ENCODE measurements at places on chromosomes 6 and 20. TPM values are rescaled to one million over a fixed set of nuclear protein-coding genes. Genes with fewer than 3 reads are reported as not detected.
A peak's percentile ranks its signal among the peaks of the same experiment; 100 is the strongest.

PRSS35 gene
- 1.3 TPM for total RNA-seq

CD93 gene
- 160 TPM for total RNA-seq

BTNL2 gene
- total RNA-seq = not detected

SPTLC3 gene
- 35.3 TPM for total RNA-seq

HLA-DOB gene
- 0.64 TPM for total RNA-seq

TNFRSF21 gene
- total RNA-seq = 28.9 TPM

SLC17A4 gene
- total RNA-seq = not detected

DNA sequence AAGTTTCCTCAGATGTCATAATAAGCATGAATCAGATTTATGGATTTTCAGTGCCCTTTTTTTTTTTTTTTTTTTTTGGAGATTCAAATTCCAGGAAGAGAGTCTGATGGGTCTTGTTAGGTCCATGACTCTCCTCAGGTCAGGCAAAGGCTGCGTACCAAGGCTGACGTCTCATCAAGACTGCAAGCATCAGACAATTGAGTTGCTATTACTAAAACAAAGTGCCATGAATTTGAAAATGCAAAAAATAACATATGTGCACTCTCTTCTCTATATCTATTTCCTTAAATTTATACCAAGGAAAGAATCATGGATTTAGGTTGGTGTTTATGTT lies 134.7 kb downstream of the FAM83B start:
- no peaks in the 10 kb centered on the region for H3K36me3 ChIP-seq
- no peaks in the 10 kb centered on the region for H3K27me3 ChIP-seq
- H3K4me1 ChIP-seq = no peaks in the 10 kb centered on the region

GRCh38 chr6:154457046-154457713 lies 53.3 kb downstream of the CNKSR3 start:
- no peak for DNase-seq
- H3K4me3 ChIP-seq = no peak overlapping the region
- H3K27me3 ChIP-seq = no peaks in the 10 kb centered on the region
- no peaks in the 10 kb centered on the region for H3K4me1 ChIP-seq

DNA sequence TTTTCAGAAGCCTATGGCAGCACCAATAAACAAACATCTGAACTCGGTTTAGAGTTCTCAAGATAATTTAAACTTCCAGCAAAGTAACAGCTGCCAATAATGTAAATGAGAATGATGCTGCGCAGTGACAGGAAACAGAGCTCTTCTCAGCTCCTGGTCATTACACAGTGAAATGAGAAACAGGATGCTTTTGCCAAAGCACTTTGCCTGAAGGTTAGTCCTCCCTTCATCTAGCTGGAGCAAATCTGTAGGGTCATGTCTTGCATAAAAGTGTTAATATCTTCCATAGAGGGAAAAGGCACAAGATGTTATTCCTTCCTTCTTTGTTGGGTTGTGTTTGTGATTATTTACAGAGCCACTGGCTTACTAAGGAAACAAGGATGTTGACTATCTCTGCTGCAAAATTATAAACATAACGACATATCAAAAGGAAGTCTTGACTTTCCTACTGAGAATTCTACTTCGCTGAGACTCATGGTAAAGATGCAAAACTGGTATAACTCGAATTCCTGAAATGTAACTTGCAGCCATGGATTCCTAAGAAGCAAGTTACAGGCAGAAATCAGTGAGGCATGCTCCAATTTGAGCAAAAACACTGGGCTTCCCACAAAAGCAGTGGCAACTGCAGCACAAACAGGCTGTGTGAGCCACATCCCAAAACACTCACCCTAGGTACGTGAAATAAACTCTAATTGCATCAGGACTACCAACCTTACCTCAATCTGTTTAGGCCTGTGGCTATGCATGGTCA lies 102.5 kb upstream of the BEND6 start:
- H3K27ac ChIP-seq = no peak overlapping the region
- peak overlapping the region; percentile 48 for H3K4me3 ChIP-seq
- no peaks in the 10 kb centered on the region for H3K27me3 ChIP-seq
- H3K36me3 ChIP-seq = no peaks in the 10 kb centered on the region
- no peak for DNase-seq
- peaks cover 14% of the 10 kb centered on the region for H3K4me1 ChIP-seq

DNA sequence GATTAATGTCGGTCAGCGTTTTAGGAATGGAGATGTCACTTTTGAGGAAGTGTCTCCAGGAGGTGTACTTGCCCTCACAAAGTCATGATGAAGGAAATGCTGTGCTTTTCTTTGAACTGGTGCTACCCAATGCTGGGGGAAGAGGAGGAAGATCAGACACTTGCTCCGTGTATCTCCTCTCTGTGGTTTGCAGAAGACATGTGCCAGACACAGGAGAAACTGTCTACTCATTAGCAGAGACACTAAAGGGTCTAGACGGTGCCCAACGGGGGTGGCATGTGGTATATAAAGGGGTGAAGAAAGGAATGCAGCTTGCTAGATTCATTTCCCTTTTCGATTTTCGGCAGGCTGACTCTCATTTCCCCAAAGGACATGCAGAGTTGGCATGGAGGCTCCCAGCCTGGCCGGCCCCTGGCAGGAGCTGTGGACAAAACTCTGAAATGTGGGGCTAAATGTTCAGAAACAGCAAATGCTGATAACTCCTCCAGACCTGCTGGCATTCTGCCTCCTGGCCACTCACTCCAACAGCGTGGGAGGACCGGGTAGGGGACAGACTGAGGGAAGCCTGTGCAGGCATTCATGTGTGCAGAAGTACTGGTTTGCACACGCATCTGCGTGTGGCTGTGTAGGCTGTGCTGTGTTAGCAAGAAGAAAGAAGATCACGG lies 59.6 kb upstream of the QKI start:
- no peaks in the 10 kb centered on the region for H3K36me3 ChIP-seq
- DNase-seq = peak; percentile 71
- H3K4me1 ChIP-seq = peaks cover 20% of the 10 kb centered on the region
- no peak overlapping the region for H3K4me3 ChIP-seq

- H3K36me3 ChIP-seq = no peaks in the 10 kb centered on the region
- no peak for DNase-seq
- no peaks in the 10 kb centered on the region for H3K27me3 ChIP-seq
- no peak overlapping the region for H3K27ac ChIP-seq
These were observed 83.7 kb downstream of the FYN start for GRCh38 chr6:111789598-111789997.

DNA sequence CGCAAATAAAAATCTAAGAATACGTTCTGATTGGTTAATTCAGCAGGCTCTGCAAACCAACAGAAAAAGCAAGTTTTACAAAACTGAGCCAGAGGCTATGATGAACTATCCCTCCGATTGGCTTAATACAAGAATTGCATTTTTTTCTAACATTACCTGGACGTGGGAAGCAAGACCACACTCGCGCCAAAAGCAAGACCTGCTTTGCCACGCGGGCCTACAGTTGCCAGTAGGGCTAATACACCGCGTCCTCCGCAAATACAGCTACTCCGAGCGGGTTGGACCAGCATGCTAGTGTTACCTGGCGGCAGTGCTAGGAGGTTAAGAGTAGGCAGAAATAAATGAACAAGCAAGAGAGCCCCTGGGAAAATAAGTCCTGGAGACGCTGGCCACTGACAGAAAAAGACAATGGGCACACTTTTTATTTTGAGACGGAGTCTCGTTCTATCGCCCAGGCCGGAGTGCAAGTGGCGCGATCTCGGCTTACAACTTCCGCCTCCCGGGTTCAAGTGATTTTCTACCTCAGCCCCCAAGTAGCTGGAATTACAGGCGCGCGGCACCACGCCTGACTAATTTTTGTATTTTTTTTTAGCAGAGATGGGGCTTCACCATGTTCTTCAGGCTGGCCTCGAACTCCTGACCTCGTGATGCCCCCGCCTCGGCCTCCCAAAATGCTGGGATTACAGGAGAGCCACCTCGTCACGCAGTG lies 131.9 kb upstream of the BTN3A2 start:
- H3K27me3 ChIP-seq = peaks cover 59% of the 10 kb centered on the region
- H3K36me3 ChIP-seq = no peaks in the 10 kb centered on the region
- peak overlapping the region; percentile 52 for H3K4me3 ChIP-seq
- peak overlapping the region; percentile 84 for H3K27ac ChIP-seq
- no peak for DNase-seq

GRCh38 chr6:34906826-34907225 lies 17.8 kb downstream of the ANKS1A start:
- H3K4me1 ChIP-seq = no peaks in the 10 kb centered on the region
- H3K36me3 ChIP-seq = no peaks in the 10 kb centered on the region
- no peaks in the 10 kb centered on the region for H3K27me3 ChIP-seq
- DNase-seq = no peak

GRCh38 chr6:95099410-95099809 lies 477.9 kb upstream of the MANEA start:
- no peaks in the 10 kb centered on the region for H3K36me3 ChIP-seq
- no peak overlapping the region for H3K27ac ChIP-seq
- no peak overlapping the region for H3K4me3 ChIP-seq
- DNase-seq = no peak
- no peaks in the 10 kb centered on the region for H3K27me3 ChIP-seq
- no peaks in the 10 kb centered on the region for H3K4me1 ChIP-seq

DNA sequence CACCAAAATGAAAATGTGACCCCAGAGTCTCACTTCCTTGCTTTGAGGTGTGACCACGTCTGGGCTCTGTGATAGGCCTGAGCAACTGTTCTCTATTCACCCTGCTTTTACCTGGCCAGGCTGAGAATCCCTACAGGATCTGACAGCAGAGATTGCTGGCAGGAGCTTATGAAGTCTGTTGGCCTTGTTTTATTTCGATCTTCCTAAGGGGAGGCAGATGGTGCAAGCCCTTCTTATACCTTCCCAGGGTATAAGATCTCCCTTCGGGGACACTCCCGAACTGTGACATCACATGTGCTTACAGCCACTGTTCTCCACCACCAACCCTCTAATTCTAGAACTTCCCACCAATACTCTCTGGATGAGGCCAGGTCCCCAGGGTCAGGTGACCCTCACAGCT lies 26.8 kb downstream of the MYT1 start:
- no peaks in the 10 kb centered on the region for H3K4me1 ChIP-seq
- H3K4me3 ChIP-seq = no peak overlapping the region
- no peaks in the 10 kb centered on the region for H3K27me3 ChIP-seq
- no peak overlapping the region for H3K27ac ChIP-seq
- no peaks in the 10 kb centered on the region for H3K36me3 ChIP-seq

GRCh38 chr20:24723647-24724352 lies 225.3 kb upstream of the CST7 start:
- no peaks in the 10 kb centered on the region for H3K4me1 ChIP-seq
- no peak overlapping the region for H3K27ac ChIP-seq
- H3K27me3 ChIP-seq = peaks cover 19% of the 10 kb centered on the region
- DNase-seq = no peak

GRCh38 chr20:57605878-57606277 lies 14.3 kb downstream of the ZBP1 start:
- DNase-seq = no peak
- H3K27ac ChIP-seq = no peak overlapping the region
- no peaks in the 10 kb centered on the region for H3K36me3 ChIP-seq
- H3K4me3 ChIP-seq = no peak overlapping the region
- H3K27me3 ChIP-seq = no peaks in the 10 kb centered on the region

GRCh38 chr6:19410481-19410880 lies 426.7 kb upstream of the ID4 start:
- no peaks in the 10 kb centered on the region for H3K36me3 ChIP-seq
- no peaks in the 10 kb centered on the region for H3K27me3 ChIP-seq
- no peaks in the 10 kb centered on the region for H3K4me1 ChIP-seq
- no peak overlapping the region for H3K4me3 ChIP-seq

DNA sequence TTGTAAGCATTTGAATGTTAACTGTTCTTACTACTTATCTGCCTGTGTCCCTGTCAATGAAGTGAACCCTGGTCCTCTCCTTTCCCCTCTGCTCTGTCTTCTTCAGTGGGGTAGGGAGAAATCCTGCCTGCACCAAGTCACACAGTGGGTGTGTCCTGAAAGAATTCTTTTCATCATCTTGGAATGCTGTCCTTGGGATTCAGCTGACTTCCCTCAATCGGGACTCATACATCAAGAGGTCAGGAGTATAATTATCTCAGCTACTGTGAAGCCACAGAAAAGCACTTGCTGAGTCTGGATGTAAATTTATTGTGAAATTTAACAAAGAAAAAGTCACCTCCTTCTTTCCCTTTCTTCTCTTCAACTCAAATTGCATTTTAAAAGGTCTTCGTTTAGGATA lies 328.5 kb downstream of the SOX4 start:
- no peaks in the 10 kb centered on the region for H3K27me3 ChIP-seq
- H3K36me3 ChIP-seq = no peaks in the 10 kb centered on the region
- no peaks in the 10 kb centered on the region for H3K4me1 ChIP-seq
- no peak overlapping the region for H3K4me3 ChIP-seq
- H3K27ac ChIP-seq = no peak overlapping the region
- DNase-seq = no peak

DNA sequence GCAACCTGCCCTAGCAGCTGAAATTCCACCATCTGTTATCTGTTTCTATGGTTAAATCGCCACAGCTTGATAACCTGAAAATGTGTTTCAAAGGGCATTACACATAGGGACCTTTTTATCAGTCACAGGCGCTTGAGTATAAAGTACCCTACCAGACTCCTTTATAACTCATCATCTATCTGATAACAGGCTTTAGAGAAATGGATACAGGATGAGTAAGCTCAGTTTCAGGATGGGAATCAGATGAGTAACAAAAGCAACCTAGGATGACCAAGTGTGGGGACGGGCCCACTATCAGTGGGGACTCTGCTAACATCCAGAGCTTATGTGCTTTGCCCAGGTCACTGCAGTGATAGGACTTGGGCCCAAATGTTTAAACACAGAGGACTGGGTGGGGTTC lies 75.6 kb downstream of the PRND start:
- H3K27ac ChIP-seq = no peak overlapping the region
- no peak overlapping the region for H3K4me3 ChIP-seq
- peaks cover 60% of the 10 kb centered on the region for H3K36me3 ChIP-seq
- no peaks in the 10 kb centered on the region for H3K4me1 ChIP-seq

GRCh38 chr6:18792866-18793265 lies 405.7 kb downstream of the RNF144B start:
- H3K36me3 ChIP-seq = no peaks in the 10 kb centered on the region
- H3K4me1 ChIP-seq = no peaks in the 10 kb centered on the region
- H3K27me3 ChIP-seq = no peaks in the 10 kb centered on the region
- H3K27ac ChIP-seq = no peak overlapping the region
- no peak overlapping the region for H3K4me3 ChIP-seq
